ENCODE measurements at places on chromosomes 4 and X.

GRCh38 chr4:184598753-184599491, 50.3 kb downstream of the CASP3 start:
- no peaks in the 10 kb centered on the region for H3K27me3 ChIP-seq
- no peak overlapping the region for H3K4me3 ChIP-seq
- H3K27ac ChIP-seq = no peak overlapping the region
- DNase-seq = no peak

- H3K27ac ChIP-seq = no peak overlapping the region
- H3K4me3 ChIP-seq = no peak overlapping the region
- H3K27me3 ChIP-seq = no peaks in the 10 kb centered on the region
- H3K4me1 ChIP-seq = peaks cover 4% of the 10 kb centered on the region
- no peak for DNase-seq
Measured at GRCh38 chr4:137576446-137576845, 44.2 kb upstream of the PCDH18 start.

DNA sequence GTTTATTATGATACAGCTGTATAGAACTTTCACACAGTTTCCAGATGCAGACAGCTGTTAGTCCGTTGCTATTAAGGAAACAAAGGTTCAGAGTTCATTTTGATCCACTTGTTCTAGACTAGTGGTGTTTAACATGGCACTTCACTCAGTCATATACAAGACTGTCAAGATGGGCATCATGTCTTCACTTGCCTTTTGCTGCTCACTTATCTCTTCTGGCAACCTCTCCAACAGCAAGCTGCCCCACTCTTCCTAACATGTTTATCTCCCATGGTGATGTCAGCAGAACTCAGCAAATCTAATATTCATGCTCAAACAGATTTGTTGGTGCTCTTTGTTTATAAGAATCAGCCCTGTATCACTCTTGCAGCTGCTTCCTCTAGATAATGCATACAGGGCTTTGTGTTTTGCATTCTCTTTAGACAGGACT, 236.2 kb upstream of the HAND2 start:
- H3K36me3 ChIP-seq = no peaks in the 10 kb centered on the region
- no peaks in the 10 kb centered on the region for H3K4me1 ChIP-seq
- no peak overlapping the region for H3K27ac ChIP-seq
- DNase-seq = no peak

- peaks cover 2% of the 10 kb centered on the region for H3K27me3 ChIP-seq
- DNase-seq = no peak
- H3K27ac ChIP-seq = no peak overlapping the region
Measured at GRCh38 chr4:102451266-102451665, 49.9 kb upstream of the NFKB1 start.

DNA sequence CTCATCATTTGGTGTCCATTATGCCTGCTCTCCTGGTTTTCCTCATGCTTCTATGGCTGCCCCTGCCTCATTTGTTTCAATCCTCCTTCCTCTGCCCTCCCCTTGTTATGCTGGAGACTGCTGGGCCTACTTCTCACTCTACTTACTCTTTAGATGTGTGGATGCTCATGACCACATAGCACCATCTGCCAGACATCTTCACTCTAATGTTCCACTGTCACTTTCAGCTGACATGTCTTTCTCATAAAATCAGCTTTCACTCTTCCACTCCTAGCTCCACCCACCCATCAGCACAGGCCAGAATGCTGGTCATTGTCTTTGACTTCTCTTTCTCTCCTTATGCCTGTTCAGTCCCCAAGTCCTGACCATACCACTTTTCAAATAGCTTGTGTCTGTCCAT, 86.8 kb downstream of the REPS2 start:
- no peaks in the 10 kb centered on the region for H3K27me3 ChIP-seq
- H3K27ac ChIP-seq = no peak overlapping the region
- no peak overlapping the region for H3K4me3 ChIP-seq
- H3K36me3 ChIP-seq = peaks cover 4% of the 10 kb centered on the region

DNA sequence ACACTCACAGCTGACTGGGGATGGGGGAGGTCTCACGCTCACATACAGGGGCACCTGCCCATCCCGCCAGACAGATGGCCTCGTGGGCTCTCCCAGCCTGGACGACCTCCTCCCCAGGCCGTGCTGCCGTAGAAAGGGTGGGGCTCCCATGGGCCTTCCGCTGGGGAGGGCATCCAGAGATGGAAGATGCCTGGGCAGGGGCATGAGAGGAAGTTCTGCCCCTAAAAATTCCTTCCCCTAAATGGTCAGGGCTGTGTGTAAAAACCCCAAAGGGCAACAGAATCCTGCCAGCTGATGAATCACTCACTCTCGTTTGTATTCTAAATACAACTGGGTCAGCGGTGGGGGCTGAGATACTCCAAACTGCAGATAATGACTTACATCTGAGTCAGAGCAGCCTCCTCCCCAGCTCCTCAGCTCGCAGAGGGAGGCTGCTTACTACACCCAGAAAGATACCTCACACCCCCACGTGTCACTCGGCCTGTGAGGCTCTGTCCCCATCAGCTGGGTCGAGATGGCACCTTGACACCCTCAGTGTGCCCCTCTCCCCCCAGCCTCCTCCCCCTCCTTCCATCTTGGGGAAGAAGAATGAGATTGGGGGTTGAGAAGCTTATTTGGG, 10.1 kb downstream of the WDR1 start:
- H3K4me3 ChIP-seq = no peak overlapping the region
- H3K36me3 ChIP-seq = no peaks in the 10 kb centered on the region
- peak overlapping the region; percentile 20 for H3K27ac ChIP-seq
- H3K4me1 ChIP-seq = peaks cover 37% of the 10 kb centered on the region
- H3K27me3 ChIP-seq = peaks cover 9% of the 10 kb centered on the region

DNA sequence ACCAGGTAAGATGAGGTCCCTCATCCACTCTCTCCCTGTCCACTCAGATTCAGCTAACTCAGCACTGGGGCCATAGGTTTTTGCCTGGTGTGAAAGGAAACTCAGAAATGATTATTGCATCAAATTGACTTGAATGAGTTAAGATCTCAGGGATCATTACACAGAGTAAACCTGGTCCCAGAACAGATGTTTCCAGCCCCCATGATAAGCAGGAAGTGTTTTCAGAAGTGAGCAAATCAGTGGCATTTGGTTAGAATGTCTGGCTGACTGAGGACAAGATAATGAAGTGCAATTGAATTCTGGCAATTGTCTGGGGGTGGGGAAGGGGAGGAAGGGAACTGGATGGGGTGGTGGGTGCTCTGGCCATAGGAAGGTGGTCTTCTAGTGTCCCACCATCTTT, 108.0 kb downstream of the CHIC2 start:
- no peaks in the 10 kb centered on the region for H3K4me1 ChIP-seq
- H3K36me3 ChIP-seq = no peaks in the 10 kb centered on the region
- no peak overlapping the region for H3K27ac ChIP-seq
- DNase-seq = no peak
- H3K4me3 ChIP-seq = no peak overlapping the region

DNA sequence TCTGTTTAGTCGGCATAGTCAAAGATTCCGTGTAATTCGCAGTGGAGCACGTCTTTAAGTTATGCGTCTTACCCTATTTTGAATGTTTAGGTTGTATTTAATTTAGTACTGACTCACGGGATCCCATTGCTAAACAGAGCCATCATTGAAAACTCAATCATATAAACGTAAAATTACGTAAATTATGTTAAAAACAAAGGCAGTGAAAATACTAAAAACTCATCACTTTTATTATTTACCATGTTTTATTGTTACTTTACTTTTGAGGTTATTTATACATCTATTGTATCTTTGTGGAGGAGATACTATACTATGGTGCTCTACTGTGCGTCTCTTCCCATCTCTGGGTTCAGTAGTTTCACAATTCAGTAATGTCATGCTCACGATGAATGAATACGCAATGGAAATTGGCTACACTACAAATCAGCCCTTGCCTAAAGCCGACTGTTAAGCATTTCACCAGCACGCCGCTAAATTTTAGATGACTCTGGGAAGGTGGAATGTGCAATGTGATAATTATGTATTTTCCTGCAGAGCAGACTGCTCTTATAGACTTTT, 944 bp downstream of the FUNDC2 start:
- no peak for DNase-seq
- peak overlapping the region; percentile 86 for H3K4me3 ChIP-seq
- peaks cover 5% of the 10 kb centered on the region for H3K4me1 ChIP-seq
- H3K27me3 ChIP-seq = peaks cover 4% of the 10 kb centered on the region
- H3K36me3 ChIP-seq = no peaks in the 10 kb centered on the region
- peak overlapping the region; percentile 96 for H3K27ac ChIP-seq

DNA sequence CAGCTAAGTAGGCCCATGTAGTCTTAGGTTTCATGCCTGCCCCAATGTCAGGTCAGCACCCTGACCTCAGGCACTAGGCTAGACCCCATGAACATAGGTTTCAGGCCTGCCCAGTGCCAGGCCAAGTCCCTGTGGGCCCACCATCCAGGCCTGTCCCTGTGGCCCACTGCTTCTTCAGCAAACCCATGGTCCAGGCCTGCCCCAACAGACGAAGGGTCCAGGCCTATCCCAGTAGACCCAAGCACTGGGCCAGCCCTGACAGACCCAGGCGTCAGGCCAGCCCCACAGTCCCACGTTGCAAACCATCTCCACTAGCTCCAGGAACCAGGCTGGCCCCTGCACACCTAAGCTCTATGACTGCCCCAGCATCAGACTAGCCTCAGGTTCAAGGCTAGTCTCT, 92.4 kb downstream of the ENOX2 start:
- H3K27me3 ChIP-seq = no peaks in the 10 kb centered on the region
- no peak overlapping the region for H3K4me3 ChIP-seq
- H3K4me1 ChIP-seq = no peaks in the 10 kb centered on the region
- no peak overlapping the region for H3K27ac ChIP-seq
- DNase-seq = no peak

DNA sequence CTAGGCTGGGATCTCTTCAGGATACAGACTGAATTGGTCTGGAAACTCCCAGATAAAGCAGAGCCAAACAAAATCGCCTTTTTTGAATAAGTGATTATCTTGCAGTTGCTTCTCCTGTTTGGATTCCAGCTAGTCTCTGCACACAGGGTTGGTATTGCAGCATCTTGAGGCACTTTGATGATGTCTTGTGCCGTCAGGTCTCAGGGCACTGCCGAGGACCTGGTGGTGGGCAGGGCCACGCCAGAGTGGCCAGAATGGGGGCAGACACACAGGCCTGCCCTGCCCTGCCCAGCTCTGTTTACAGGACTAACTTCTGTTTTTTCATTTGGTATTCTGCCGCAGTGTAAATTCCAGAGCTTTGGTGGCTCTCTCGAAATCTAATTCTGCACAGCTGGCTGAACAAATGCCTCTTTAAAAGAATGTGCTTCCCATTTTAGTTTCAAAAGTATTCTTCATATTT, 276.1 kb downstream of the NR3C2 start:
- H3K36me3 ChIP-seq = no peaks in the 10 kb centered on the region
- no peak for DNase-seq
- H3K4me3 ChIP-seq = no peak overlapping the region
- no peaks in the 10 kb centered on the region for H3K4me1 ChIP-seq
- H3K27ac ChIP-seq = no peak overlapping the region
- no peaks in the 10 kb centered on the region for H3K27me3 ChIP-seq

DNA sequence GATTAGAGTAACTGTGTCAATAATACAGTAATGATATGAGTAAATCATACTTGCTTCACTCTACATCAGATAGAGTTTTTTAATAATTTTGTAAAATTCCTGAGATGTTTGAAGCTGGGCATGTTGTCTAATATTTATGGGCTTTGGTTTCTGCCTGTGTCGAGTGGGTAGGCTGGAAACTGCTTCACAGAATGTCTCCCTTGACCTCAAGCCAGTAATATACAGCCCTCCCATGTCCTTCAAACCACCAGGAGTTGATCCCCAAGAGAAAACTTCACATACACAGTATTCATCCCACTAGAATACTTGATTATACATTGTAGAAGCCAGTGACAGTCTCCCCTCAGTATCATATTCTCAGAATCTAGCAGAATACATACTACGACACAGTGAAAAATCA, 284.8 kb upstream of the TENM3 start:
- no peak overlapping the region for H3K27ac ChIP-seq
- H3K27me3 ChIP-seq = peaks cover under 1% of the 10 kb centered on the region
- no peaks in the 10 kb centered on the region for H3K36me3 ChIP-seq
- H3K4me1 ChIP-seq = peaks cover 1% of the 10 kb centered on the region

DNA sequence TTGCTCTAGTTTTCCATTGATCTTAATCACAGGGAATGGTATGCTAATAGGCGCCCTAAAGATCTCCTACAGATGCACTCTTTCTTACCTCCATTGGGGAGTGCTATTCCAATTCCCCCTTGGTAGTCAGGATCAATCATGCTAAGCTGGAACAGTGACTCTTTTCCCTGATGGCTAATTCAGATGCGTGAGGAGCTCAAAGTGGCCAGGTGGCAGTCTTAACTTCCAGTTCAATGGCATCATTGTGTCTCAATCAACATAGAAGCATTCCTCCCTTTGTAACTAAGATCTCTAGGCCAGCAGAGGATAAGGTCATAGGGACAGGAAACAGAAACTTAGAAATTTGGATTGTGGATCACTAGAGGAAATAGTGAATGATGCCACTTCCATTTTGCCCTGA, 216.8 kb downstream of the GRID2 start:
- H3K27me3 ChIP-seq = no peaks in the 10 kb centered on the region
- DNase-seq = no peak
- peak overlapping the region; percentile 68 for H3K27ac ChIP-seq
- H3K36me3 ChIP-seq = no peaks in the 10 kb centered on the region
- H3K4me1 ChIP-seq = peaks cover 5% of the 10 kb centered on the region

GRCh38 chr4:151012820-151013219, 2.3 kb downstream of the LRBA start:
- DNase-seq = no peak
- H3K4me3 ChIP-seq = no peak overlapping the region
- no peak overlapping the region for H3K27ac ChIP-seq
- H3K4me1 ChIP-seq = peaks cover 7% of the 10 kb centered on the region
- no peaks in the 10 kb centered on the region for H3K36me3 ChIP-seq

DNA sequence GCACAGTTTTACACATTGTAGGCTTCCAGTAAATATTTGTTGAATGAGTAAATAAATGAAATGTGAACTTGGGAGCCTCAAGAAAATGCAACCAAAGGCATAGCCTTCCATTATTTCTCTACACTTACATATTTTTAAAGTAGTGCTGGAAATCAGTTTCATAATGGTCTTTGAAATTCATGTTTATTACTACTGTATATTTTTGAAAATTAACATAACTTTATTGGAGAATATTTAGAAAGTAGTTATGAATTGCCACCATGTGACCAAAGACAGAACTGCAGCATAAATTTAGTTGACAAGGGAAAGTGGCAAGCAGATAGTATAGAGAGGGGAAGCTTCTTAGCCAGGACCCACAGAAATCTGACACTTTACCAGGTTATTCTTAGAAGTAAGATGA, 6.4 kb downstream of the TCEAL8 start:
- no peak overlapping the region for H3K27ac ChIP-seq
- peaks cover under 1% of the 10 kb centered on the region for H3K4me1 ChIP-seq
- no peak for DNase-seq
- H3K27me3 ChIP-seq = no peaks in the 10 kb centered on the region
- no peak overlapping the region for H3K4me3 ChIP-seq
- no peaks in the 10 kb centered on the region for H3K36me3 ChIP-seq
